Activated CD4-positive, alpha-beta T cell treated with anti-CD3 and anti-CD28 coated beads, Interleukin-2, amount 50 U/mL, for 1 hour (primary cell): ENCODE measurements at places on chromosomes 12 and 14.

- no peak for DNase-seq
These were observed 82.8 kb downstream of the B4GALNT3 start for GRCh38 chr12:542395-543113.

DNA sequence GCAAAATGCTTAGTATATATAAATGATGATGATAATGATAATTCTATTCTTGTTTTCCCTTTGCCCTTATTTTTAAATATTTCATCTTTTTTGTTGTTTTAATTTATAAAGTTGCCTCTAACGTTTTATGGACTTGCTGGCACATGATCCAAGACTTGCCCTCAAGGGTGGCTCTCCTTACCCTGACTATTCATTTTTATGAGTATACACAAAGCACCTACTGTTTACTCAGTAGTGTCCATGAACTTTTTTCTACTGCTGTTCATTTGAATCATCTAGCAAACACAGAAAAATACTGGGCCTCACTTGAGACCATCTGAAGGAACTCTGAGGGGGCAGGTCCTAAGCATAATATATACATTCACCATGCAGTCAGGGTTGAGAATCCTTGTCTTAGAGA, 276.2 kb downstream of the AACS start:
- DNase-seq: no peak

GRCh38 chr12:67582238-67582834, 66.2 kb upstream of the DYRK2 start:
- DNase-seq: no peak

GRCh38 chr14:81162941-81163340, 57.8 kb downstream of the GTF2A1 start:
- DNase-seq: no peak

GRCh38 chr12:3473844-3474243, 17.2 kb upstream of the PRMT8 start:
- no peak for DNase-seq

GRCh38 chr14:60189923-60190840, 25.0 kb upstream of the DHRS7 start:
- no peak for DNase-seq

- no peak for DNase-seq
These were observed 1638.7 kb upstream of the SEL1L start for GRCh38 chr14:83172363-83172762.
